ENCODE measurements at places on chromosomes 3 and 15.
A peak's percentile ranks its signal among the peaks of the same experiment; 100 is the strongest.

DNA sequence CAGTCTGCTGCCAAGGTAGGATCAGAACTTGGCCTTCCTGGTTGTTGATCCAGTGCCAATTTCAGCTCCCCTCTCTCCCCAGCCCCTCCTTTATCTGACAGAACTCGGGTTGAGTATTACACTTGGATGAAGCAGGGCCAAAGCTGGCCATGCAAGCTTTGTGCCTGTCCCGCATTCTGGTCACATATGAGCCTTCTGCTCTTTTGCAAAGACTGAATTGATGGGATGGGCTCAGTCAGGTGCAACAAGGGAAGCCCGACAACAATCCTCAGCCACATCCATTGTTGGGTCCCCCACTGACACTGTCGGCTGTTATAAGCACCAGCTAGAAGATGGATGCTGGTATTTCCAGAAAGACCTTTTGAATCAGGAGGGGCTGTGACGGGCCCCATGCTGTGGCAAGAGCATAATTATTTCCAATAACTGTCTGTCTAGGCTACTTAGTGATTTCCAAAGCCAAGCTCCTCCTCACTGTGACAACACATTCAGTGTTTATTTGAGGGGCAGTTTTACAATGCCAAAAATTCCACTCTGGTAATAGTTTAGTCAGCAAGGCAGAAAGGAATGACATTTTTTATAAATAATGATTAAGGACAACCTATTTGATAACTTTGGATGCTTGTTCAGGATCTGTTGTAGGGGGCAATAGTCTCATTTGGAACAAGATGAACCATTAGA, 146.8 kb upstream of the FRMD4B start:
- DNase-seq: no peak

- no peak for DNase-seq
Measured at GRCh38 chr15:23606226-23606625, 40.8 kb downstream of the MKRN3 start.

GRCh38 chr3:154040283-154040682, 80.9 kb upstream of the ARHGEF26 start:
- peak; percentile 57 for DNase-seq

- no peak for DNase-seq
Measured at GRCh38 chr15:29124581-29125381, 144.8 kb downstream of the NSMCE3 start.

GRCh38 chr15:78368651-78369050, 28.5 kb downstream of the CRABP1 start:
- peak; percentile 30 for DNase-seq

- DNase-seq: no peak
Measured at GRCh38 chr15:76208786-76209424, 102.4 kb downstream of the ETFA start.

- no peak for DNase-seq
Measured at GRCh38 chr3:170330366-170330765, 27.1 kb upstream of the SKIL start.

DNA sequence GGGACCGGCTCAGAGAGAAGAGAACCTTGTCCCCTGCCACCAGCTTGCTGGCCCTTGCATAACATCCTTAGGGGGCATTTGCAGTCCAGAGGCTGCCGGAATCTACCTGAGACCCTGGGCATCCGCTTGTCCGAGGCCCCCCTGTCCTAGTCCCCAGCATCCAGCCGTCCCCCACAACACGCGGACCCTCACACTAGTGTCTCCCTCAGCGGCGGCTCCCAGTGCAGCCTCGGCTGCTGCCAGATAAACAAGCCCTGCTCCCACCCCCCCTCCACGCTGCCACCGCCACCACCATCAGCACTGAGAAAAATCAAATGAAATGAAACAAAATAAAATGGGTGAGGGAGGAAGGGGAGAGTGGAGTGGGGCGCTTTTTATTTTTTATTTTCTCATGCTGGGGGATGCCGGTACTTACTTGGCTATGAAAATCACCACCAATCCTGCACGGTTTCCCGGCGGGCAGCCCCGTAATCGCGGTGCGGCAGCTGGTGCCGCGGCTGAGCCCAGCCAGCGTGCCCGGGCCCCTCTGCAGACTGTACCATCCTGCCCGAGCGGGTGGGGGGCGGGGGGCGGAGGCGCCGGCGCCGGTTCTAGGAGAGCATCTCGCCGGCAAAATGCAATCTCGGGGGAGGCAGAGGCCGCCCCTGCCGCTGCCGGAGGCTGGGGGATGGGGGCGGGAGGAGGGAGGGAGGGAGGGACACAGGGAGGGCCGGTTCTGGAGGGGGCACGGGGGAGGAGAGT, at the start of gene ATP2B2:
Gene ATP2B2, minus strand, starts transcription at position 537 of the 741 bp plus-strand sequence. CDS start 56,043 bp downstream, outside the sequence.
- peak; percentile 34 for DNase-seq

DNA sequence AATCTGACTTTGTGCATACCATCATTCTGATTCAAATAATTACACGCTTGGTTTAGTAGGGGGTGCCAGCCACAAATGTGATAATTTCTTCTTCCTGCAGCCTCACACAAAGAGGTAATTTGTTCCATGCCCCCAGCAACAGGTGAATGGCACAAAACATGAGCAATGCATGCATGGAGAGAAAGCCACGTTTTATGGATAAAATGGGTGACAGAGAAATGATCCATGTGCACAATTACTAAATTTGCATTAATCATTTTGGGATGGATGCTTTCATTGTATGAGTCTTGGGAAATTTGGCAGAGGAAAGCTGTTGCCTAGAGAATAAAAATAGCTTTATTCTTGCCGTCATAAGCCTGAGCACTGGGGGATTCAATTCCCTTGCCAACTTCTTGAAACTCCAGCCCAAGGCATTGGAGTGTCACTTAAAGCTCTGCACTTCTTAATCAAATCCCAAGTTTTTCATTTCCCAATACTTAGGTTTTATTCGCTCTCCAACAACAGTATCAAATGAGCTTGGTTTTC, 411.6 kb downstream of the GBE1 start:
- no peak for DNase-seq

DNA sequence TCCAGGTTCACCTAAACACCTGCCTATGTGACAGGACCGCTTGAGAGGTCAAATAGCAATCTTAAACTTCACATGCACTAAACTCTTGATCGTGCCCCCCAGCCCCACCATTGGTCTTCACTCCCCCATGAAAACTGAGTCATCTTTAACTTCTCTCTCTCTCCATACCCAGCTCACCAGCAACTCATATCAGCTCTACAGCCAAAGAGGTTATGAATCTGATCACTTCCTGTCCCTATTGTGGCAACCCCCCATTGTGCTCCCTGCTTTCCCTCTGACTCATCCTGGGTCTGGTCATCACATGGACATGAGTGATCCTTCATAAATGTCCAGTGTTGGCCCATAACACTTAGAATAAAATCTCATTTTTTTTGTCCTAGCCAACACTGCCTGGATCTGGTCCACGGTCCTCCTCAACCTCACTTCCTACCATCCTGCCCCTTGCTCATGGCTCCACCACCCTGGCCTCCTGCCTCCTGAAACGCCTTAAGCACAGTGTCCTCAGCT, 103.4 kb upstream of the HACD2 start:
- DNase-seq: no peak

DNA sequence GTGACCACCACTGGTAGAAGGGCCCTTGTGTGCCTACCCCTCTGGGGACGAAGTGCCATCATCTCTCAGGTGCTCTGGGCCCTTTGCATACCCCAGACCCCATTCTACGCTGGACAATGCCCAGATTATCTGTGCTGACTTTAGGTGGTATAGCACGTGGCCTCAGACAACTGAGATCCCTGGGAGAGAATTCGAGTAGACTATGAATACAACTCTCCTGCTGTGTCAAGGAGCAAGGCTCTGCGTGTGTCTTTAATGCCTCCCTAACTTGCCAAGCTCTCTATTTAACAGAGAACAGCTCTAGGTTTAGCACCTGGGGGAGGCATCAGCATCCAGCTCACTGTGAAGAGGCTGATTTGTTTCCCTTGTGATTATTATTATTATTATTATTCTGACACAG, 29.1 kb downstream of the FAM3D start:
- DNase-seq: no peak

GRCh38 chr3:99637016-99637367, 1.4 kb upstream of the COL8A1 start:
- DNase-seq: no peak

DNA sequence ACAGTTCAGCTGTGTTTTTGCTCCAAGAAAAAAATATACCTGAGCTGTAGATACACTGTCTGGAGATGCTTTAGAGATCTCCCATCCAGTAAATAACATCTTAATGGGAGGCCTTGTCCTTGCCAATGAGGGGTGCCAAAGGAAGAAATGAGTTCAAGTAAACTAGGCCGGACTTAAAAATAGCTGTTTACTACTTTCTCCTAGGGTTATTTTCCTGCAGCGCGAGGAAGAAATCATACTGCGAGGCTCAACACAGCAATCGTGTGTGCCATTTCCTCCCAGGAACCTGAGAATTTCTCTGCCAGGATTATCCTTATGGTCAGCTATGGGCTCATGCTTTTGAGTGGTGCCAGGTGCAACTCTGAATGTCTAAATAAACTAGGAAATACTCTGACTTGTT, 71.9 kb downstream of the CMTM8 start:
- DNase-seq: no peak

GRCh38 chr15:92112711-92113110, 259.2 kb downstream of the SLCO3A1 start:
- no peak for DNase-seq

DNA sequence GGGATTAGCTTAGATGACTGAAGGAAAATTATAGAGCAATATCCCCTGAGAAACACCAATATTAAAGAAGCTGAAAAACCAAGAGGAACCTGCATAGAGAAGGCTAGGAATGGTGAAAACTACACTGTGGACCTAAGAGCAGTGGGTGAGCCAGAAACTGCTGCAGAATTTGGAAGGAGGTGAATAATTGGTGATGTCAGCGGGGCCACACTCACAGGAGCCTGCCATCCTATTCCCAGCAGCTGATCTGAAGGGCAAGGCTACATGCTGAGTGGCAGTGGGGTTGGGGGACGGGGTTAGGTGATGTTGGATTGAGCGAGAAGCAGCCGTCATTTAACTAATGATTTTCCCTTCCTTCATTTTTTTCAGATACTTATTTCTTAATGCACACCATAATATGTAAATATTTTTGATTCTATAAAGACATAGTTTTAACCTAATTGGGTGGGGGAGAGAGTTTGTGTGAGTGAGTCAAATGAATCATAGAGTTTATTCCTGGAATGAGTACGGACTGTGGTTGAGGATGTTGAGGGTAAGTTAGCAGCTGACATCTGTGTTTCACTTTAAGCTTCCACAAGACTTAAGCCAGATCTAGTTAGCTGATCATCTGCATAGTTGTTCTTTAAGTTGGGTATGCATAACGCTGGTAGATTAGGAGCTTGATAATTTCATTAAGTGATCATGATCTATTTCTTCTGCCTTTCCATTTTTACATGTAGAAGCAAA, 222.8 kb downstream of the PTPRG start:
- DNase-seq: no peak

GRCh38 chr3:50236484-50237132, 604 bp downstream of the GNAI2 start:
- no peak for DNase-seq

DNA sequence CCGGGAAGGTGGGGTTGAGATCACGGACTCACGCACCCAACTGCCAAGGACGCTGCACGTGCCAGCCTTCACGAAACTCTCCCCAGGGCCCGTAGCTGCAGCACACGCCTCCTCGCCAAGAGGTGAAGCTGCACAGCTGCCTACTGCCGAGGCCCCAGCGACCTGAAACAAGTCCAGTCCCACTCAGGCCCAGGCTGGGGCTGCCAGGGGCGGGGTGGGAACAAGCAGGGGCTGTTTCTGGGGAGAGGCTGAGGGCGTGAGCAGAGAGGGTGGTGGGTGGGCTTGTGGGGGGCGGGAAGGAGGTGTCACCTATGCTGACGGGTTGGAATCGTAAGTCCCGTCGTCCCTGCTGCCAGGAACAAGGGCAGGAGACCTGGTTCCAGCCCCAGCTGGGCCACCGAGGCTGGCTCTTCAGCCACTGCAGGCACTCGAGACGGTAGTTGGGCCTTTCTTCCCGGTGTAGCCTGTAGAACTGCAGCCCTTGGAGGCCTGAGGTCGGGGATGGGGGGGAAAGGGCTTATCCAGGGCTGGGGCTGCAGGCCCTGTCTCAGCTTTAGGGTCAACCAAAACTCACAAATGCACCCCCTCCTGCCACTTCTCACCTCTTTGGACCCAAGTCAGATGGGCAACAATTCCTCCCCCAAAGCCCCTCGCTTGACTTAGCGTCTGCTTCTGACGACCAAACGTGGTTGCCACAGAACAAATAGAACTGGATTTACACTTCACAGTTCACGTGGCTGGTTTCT, 44.4 kb downstream of the MUC20 start:
- DNase-seq: no peak
